Heart right ventricle (tissue), 16 donors: ENCODE measurements at places on chromosomes 6 and 20. TPM values are rescaled to one million over a fixed set of nuclear protein-coding genes. Genes with fewer than 3 reads are reported as not detected.

Gene TXLNB
- 147 TPM for total RNA-seq

Gene EDEM2
- 10.1 TPM for total RNA-seq

GRCh38 chr6:26121141-26122004 is 34.1 kb downstream of the HFE start:
- DNase-seq = no peak

DNA sequence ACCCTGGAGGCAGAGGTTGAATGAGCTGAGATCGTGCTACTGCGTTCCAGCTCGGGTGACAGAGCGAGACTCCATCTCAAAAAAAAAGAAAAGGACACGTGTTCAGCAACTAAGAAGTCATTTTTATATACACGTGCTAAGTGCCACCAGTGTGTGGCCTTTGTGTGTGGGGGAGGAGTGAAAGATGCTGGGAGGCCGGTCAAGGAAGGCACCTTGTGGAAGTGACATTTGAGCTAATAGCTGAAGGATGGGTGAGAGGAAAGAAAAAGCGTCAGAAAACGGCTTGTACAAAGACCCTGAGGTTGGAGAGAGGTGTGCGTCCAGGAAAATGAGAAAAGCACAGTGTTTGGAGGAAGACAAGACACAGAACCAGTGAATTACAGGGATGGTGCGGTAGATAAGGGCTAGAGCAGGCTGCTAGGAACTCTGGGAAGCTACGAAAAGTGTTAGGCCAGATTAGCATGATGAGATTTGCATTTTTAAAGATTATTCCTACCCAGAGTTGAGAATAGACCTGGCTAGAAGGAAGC is 11.6 kb downstream of the RREB1 start:
- no peak for DNase-seq

- no peak for DNase-seq
These were observed 190.7 kb downstream of the PLCB1 start for GRCh38 chr20:8322662-8323217.

- no peak for DNase-seq
These were observed 930.3 kb downstream of the QKI start for GRCh38 chr6:164344801-164345291.

DNA sequence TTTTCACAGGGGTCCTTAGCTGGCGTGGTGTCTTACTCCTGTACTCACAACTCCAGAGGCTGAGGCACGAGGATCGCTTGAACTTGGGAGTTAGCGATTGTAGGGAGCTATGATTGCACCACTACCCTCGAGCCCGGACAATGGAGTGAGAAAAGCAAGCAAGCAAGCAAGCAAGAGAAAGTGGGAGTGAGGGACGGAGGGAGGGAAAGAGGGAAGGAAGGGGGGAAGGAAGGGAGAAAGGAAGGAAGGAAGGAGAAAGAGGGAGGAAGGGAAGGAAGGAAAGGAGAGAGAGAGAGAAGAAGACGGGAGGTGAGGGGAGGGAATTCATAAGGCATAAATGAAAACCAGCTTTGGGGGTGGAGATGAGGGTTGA is 120.5 kb downstream of the TRIM27 start:
- DNase-seq = no peak
